ENCODE measurements at places on chromosomes 5 and 9.

- no peak for DNase-seq
Measured at GRCh38 chr5:169626779-169627178, 10.3 kb upstream of the DOCK2 start.

DNA sequence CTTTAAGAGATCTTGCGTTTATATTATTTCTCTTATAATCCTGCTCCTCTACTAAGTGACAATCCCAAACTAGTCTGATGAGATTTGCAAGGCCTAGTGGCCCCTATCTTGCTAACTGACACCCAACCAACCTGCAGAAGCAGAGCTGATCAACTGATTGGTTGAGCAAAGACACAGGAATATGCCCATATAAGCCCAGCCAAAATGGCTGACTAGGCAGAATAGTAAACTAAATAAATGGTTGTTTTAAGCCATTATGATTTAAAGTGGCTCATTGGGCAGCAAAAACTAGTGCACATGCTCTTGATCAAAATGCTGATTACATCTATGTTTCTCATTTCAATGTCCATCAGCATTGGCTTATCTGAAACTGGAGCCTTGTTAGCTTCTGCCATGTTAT, 238.0 kb upstream of the PDE4D start:
- no peak for DNase-seq

GRCh38 chr5:175668006-175668405, 10.1 kb downstream of the HRH2 start:
- no peak for DNase-seq

- no peak for DNase-seq
Measured at GRCh38 chr5:151257731-151258181, 4.8 kb downstream of the GM2A start.

- no peak for DNase-seq
Measured at GRCh38 chr9:30293231-30293630, 2091.2 kb upstream of the ACO1 start.

DNA sequence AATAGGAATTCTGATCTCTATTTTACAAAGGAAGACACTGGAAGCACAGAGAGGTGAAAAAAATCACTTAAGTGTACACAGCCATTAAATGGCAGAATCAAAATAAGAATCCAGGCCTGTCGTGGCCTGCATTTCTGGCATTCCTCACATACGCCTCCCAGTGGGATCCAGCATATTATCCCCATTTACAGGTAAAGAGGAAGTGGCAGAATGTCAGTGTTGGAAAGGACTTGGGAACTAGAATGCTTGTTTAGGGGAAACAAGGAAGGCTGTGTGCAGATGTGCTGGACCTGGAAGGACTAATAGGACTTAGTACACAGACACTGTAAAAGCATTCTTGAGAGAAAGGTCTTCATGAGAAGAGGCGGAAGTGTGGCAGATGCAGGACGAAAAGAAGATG, 241.8 kb downstream of the TRIM32 start:
- peak; percentile 70 for DNase-seq

- DNase-seq = no peak
Measured at GRCh38 chr9:127786773-127787104, 905 bp downstream of the CDK9 start.

DNA sequence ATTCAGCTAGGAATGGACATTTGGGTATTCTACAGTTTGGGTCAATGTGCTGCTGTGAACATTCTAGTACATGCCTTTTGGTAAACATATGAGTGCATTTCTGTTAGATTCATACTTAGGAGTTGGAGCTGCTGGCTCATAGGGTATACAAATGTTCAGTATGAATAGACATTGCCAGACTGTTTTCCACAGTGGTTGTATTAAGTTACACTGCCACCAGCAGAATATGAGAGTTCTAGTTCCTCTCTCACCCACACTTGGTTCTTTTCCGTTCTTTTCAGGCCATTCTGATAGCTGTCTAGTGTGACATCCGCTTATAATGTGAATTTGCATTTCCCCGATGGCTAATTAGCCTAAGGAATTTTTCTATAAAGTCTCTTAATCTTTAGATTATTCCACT, 25.0 kb downstream of the STOM start:
- no peak for DNase-seq

- peak; percentile 74 for DNase-seq
Measured at GRCh38 chr5:38845526-38846378, at the start of gene OSMR. TSS of gene OSMR (plus strand) at chr5:38846012. CDS start at chr5:38869045, 23,033 bp downstream.

DNA sequence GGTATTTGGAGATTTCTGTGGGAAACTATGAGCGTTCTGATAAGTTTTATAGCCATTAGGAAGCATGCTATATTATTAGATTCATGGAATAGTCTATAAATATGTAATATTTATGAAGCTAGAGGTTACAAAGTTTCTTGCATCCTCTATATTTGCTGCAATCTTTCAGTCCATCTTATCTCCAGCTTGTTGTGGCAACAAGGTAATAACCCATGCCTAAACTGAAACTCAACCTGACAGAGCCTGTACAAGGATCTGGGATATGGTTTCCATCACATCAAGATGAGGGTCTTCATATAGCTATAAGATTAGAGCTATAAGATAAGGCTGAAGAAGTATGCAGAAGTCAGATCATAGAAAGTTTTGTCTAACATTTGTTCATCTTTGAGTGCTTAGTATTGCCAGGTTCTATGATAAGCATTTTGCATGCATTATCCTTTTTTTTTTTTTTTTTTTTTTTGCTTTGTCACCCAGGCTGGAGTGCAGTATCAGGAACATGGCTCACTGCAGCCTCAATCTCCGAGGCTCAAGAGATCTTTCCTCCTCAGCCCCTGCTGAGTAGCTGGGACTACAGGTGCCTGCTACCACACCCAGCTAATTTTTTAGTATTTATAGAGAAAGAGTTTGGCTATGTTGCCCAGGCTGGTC, 14.8 kb downstream of the BAAT start:
- DNase-seq = no peak

DNA sequence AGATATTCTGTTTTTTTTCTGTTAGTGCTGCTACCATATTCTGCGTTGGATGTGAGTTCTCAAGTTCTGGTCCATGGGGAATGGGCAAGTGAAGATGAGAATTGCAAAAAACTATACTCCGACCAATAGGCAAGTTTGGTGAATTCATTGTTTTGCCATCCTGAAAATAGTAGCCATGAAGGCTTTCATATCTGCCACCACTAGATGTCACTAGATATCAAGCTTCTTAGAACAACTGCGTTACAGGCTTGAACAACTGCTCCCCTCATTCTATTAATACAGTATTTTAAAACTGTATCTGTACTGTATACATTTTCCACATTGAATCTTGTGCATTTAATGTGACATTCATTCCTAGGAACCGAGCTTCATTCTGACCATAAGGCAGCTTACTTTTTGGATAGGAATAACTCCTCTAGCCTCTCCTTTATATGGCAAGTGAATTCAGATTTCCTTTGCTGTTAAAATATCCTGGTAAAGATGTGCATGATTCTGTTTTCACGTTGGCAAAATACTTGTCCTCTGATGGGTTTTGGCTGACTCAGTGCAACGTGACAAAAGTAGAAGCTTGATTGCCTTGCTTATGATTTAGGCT, 163.6 kb downstream of the SREK1 start:
- DNase-seq = peak; percentile 71

GRCh38 chr9:79637177-79637925, 65.6 kb downstream of the TLE4 start:
- no peak for DNase-seq

DNA sequence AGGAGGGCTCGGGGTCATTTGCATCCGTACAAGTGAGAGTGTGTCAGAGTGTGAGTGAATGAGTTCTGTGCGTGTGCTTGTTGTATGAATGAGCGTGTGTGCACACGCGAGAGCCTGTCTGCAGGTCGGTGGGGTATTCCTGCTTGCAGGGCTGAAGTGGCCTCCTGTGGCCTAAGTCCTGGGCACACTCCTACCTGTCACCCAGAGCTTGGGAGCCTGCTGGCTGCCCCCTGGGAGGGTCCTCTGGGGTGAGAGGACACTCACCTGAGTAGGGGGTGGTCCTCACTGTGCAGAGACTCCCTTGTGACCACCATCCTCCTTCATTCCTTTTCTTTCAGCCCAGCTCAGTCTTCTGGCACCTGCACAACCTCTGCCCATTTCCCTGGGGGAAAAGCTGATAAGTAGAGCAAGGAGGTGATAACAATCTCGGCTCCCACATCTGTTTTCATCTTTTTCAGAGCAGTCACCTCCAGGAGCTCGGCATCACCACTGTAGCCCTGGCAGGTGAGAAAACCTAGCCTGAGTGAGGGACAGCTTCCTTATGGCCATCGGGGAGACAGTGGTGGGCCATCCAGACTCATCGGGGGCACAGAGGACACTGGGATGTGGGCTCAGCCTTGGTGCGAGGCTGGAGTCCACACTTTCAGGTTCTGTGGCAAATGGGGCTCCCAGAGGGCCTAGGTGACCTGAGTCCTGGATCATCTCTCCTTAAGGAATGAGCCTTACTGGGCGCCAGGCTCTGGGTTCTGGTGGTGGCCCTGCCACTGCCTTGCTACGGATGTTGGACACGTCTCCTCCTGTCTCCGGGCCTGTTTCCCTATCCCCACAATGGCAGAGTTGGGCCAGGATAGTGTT, 38.7 kb upstream of the SYNPO start:
- DNase-seq = no peak

GRCh38 chr9:101585740-101586139, 9.0 kb downstream of the PPP3R2 start:
- no peak for DNase-seq

- no peak for DNase-seq
Measured at GRCh38 chr9:29928072-29928471, 2354.8 kb upstream of the C9orf72 start.

DNA sequence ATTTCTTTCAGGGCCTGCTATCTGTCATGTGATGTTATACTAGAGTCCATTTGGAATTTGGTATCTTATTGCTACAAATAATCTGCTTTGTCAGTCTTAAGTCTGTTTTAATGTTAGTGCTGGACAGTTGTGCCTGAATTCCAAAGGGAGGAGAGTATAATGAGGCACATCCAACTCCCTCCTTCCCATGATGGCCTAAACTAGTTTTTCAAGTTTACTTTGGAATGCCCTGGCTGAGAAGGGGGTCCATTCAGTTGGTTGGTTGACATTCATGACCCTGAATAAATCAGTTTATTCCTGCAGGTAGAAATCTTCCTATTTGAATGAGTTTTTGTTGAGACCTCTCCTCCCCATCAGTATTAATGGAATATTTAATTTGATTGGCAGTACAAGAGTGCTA, 9.4 kb upstream of the LRRTM2 start:
- DNase-seq = peak; percentile 39
